ENCODE measurements at places on chromosomes 3 and 15.

- no peak for DNase-seq
Measured at GRCh38 chr3:185210621-185211142, 43.2 kb downstream of the EHHADH start.

GRCh38 chr3:4898454-4899313 is 80.6 kb upstream of the BHLHE40 start:
- DNase-seq, result peak; percentile 72

DNA sequence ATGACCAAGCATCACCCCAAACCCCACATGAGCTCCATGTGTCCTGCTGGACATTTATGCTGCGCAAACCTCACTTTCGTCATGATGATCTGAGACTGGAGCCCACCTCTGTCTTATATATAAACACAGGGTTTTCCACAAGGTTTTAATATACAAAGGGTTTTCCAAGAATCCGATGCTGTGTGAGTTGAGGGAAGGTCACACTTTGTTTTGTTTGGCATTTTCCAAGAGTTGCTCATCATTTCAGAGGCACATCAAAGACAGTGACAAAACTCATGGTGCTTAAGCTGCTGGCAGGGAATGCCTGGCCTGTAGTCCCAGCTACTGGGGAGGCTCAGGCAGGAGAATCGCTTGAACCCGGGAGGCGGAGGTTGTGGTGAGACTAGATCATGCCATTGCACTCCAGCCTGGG is 20.0 kb downstream of the EFCC1 start:
- DNase-seq, result no peak

- DNase-seq, result no peak
Measured at GRCh38 chr3:177665122-177665808, 468.0 kb upstream of the TBL1XR1 start.

DNA sequence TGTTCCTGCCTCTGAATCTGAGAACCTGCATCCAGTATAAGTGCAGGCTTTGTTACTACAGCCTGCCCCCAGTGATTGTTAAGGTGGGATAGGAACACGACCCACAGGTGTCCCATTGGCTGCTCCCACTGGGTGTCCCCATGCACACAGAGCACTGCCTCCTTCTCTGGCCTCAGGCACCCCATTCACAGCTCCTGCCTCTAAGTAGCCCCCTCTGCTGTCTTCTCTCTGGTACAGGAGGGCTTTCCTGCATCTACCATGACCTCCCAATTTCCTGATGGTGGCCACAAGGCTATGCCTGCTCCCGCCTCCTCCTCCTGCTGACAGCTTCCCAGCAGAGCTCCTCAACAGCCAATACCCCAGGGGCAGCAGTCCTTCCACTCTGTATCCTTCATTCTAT is 238.6 kb upstream of the TMC3 start:
- DNase-seq, result no peak

- DNase-seq, result no peak
Measured at GRCh38 chr3:124886168-124887056, 753 bp downstream of the ITGB5 start.

GRCh38 chr3:184242297-184242685 is 6.5 kb downstream of the ALG3 start:
- DNase-seq, result no peak

DNA sequence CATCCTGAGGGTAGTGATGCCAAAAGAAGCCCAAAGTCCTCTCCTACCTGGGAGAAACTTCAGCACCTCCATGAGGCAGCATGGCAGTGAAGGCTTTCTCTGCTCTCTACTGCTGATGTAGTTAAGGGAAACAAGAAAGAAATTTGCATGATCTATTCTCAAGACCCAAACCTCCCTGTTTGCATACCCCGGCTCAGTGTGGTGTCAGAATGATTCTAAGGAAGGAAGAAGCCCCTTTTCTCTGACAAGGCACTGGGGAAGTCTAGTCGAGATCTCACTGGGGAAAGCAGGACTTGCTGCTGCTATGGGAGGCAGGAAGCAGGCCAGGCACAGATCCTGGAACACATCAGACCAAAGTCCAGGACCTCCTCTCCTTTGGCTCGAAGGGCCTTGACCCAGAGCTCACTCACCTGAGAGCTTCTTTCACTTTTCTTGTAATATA is 89.4 kb upstream of the ICE2 start:
- DNase-seq, result no peak

DNA sequence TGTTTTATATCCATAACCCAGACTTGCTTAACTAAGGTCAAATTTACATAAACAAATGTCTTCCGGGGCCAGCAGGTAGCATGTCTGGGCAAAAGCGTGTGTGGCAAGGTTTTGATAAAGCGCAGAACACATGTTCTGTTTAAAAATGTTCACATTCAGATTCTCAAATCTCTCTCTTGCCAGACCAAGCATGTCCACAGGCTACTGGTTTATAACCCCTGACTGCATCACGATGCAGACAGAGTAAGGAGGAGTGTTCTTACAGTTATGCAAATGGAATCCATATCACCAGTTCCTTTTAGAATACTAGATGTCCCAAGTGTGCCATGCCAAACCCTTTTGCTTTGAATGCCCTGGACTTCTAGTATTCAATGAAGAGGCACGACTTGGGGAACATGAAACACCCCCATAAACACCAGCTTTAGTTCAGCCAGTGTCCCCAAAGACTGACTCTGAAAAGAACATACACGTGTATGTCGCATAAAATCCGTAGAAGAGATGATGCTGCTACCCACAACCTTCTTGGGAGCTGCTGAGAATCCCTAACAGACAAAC is 412.0 kb downstream of the CNTN4 start:
- DNase-seq, result no peak

- no peak for DNase-seq
Measured at GRCh38 chr3:194466761-194467356, 19.9 kb downstream of the ATP13A3 start.

- no peak for DNase-seq
Measured at GRCh38 chr3:197021729-197022404, 7.8 kb downstream of the MELTF start.

DNA sequence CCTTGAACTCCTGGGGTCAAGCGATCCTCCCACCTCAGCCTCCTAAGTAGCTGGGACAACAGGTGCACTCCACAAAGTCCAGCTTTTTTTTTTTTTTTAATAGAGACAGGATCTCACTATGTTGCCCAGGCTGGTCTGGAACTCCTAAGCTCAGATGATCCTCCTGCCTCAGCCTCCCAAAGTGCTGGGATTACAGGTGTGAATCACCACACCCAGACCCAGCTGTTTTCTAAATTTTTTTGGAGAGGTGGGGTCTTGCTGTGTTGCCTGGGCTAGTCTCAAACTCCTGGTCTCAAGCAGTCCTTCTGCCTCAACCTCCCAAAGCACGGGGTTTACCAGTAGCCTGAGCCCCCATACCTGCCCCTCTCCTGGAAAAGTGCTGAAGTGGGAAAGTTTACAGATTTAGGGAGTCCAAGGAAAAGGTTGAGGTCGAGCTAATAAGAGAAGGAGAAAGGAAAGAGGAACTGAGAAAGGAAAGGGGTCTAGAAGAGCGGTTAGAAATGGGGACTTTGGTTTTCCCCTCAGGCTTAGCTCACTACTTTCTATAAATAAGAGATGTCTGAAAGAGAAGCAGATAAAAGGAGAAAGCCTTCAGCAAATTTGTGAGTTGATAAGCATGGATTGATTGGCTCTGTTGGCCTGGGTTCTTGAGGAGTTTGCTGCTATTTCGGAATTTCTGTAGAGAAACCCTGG is 23.6 kb downstream of the UBE2E1 start:
- DNase-seq, result peak; percentile 27

DNA sequence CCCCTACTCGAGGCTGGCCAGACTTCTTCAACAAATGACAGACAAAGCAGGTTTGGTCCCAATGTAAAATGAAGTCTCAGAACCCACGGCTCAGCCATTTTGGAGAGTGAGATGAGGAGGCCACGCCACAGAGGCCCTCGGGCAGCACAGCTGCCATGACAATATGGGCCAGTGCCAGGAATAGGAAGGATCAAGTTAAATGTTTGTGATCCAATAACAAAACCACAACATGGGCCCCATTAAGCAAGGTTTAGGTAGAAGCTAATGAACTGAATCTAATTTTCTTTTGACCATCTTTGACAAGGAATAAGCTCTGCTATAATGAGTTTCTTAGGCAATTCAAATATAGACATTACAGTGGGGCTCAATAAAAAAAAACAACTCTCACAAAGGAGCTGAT is 52.6 kb downstream of the RFTN1 start:
- DNase-seq, result no peak

DNA sequence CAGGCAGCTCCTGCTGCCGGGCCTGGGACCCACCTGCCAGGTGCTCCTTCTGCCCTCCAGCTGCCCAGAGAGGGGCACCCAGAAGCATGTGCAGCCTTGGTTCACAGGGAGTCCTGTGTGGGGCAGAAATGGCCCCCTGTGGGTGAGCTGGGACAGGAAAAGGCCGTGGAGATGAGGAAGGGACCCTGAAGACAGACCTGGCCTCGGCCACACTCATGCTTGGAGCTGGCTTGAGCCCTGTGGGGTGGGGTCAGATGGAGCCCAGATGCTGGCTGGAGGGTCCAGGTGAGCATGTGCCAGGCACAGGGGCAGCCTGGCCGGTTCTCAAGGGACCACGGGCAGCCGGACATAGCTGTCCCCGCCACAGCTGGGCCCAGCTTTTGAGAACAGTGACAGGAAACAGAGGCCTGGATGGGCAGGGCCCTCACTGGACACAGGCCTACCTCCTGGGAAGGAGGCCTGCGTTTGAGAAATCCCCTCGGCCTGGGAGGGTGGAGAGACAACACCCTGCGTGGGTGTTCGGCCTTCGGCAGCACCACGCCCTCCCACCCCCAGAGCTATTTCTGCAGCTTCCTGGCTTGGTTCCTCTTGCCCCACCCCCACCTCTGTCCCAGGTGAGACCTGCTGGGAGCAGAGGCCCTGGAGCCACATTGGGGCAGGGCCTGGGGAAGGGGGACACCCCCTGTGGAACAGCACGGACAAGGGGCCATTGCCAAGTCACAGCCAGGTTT is 132.6 kb upstream of the MEF2A start:
- DNase-seq, result no peak

DNA sequence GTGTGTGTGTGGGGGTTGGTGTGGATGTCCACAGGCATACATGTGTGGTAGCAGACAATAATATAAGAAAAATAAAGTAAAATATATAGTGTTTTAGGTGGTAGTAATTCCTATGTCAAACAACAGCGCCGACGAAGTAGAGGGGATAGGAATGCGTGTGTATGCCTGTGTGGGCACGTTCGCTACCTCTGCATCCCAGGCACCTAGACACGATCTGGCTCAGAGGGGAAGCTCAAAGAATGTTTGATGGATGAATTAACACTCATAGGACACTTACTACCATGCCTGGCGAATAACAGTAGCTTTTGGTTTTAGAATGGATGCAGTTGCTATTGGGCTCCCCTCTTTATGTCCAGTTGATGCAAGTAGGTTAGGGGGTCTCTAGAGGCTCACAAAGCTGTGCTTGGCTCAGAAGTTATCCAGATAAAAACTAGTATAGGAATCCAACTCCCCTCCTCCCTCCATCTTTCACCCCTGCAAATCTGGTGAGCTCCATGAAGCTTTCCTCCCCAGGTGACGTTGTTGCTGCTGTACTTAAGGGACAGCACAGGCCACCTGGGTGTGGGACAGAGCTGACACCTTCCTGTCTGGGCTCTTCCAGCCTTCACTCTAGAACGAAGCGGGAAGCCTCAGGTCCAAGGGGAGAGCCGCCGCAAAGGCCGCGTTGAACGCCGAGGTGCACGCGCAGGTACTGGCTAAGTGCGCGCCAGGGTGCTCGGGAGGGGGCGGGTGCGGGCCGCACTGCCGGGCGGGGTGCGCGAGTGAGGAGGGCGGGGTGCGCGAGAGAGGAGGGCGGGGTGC is 192.6 kb upstream of the LYSMD4 start:
- peak; percentile 9 for DNase-seq
